ENCODE measurements at places on chromosomes 5 and 9.

- DNase-seq, result no peak
Measured at GRCh38 chr9:97413462-97413861, 1.6 kb downstream of the TDRD7 start.

DNA sequence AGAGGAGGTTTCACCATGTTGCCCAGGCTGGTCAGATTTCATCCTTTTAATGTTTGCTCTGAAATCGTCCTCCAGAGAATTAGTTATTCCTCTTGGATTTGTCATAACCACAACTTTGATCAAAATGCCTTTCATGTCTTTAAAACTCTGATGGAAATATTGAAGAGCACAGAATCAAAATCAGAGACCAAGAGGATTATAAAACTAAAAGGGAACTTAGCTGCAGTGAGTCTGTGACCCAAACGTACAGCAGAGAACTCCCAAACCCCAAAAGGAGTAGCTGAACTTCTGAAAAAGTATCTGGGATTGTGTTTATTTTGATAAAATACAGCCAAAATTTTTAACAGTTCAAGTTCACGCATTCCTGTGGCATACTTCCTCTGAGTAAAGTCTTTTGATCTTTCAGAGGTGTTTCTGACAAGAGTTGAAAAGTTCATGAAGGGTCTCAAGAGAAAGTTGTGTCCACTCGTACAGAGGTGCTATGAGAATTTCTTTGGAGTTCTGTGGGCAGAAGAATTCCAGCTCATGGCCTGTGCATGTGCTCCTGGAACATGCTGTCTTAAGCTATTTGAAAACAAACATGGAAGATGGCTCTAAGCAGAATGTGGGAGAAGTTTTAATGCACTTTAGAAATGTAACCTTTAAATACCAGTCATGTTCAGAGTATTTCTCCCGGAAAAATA is 124.0 kb downstream of the ESM1 start:
- no peak for DNase-seq

DNA sequence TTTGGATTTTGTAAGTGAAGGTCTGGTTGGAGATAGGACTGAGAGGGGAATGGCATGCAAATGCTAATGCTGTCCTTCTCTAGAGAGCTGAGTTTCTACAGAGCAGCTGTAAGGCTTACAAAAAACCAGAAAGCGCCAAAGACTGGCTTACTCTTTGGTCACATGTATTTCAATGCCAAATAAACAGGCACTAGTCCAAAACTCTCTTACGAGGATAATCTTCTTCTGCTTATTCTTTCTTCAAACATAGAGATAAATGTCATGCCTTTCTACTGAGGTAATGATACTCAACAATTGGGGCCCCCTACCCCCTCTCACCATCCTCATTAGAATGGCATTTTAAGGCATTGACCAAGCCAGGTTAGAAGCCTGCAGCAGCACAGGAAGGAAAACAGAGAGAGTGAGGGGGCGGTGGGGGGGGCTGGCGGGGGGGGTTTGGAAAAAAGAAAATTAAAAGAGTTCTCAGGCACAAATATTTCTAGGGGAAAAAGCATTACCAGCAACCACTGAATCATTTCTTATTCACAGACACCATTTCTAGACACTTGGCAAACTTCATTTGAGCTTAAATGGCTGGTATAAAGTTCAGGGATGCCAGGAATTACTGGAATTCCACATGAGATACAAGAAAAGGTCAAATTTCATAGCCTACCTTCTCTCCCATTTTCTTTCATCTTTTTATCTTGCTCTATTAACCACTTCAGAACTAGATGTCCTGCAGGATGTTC is 34.0 kb downstream of the PUM3 start:
- no peak for DNase-seq

- DNase-seq, result no peak
Measured at GRCh38 chr5:142754031-142754430, 16.1 kb upstream of the ARHGAP26 start.

DNA sequence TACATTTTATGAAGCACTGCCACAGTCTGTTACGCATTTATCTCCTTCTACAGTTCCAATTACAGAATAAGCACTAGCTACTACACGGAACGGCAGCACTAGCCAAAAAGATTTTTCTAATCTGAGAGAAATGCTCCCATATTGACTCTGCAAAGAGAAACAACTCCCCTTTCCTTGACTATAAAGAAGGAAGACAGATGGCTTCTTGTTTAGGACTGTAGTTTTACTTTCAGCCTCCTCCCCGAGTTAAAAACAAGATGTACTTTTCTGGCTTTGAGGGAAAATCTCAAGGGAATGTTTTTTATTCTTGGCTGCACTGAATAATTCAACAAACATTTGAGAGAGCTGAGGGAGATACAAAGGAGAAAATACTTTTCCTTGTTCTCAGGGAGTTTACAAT is 1.9 kb upstream of the SLC44A1 start:
- no peak for DNase-seq

All from DMS53 (cell line).